ENCODE measurements at places on chromosomes 4 and X.

DNA sequence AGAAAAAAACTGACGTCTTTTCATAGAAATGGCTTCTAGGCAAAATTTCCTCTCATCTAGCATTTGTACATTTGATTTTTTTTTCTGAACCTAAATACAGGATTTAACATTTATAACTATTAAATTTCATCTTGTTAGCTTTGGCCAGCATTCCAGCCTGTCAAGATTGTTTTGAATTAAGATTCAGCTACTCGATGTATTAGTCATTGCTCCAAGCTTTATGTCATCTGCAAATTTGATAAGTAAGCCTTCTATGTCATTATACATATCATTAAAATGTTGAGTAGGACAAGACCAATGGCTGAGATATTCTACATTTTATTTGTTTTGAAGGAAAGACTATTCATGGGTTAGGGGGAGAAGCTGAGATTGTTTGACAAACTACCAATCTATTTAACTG is 46.7 kb downstream of the DDX53 start:
- no peak for DNase-seq

- no peak for DNase-seq
Observed at GRCh38 chr4:45475548-45475947, 648.3 kb downstream of the GABRG1 start.

DNA sequence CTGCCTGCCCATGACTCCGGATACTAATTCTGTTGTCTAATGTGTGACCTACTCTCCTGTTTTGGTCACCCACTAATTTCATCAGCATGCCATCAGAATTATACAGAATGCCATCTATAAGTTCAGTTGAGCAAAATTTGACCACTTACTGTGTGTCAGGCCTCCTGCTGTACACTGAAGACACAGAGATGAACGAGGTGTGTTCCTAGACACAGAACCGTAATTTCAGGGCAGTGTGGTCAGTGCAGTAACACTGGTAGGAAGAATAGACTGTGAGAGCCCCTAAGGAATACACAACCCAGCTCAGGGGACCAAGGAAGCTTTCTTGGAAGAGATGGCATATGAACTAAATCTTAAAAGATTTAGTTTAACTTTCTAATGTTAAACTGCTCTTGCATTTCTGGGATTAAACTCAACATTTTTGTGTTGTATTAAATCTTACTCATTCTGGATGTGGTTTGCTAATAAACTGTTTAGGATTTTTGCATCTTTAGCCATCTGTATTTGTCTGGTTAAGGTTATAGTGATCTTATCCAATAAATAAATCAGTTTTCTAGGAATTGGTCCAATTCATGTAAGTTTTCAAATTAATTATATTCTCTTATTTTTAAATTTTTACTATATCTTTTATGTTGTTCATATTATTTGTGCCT is 34.3 kb downstream of the KANTR start:
- DNase-seq = no peak

DNA sequence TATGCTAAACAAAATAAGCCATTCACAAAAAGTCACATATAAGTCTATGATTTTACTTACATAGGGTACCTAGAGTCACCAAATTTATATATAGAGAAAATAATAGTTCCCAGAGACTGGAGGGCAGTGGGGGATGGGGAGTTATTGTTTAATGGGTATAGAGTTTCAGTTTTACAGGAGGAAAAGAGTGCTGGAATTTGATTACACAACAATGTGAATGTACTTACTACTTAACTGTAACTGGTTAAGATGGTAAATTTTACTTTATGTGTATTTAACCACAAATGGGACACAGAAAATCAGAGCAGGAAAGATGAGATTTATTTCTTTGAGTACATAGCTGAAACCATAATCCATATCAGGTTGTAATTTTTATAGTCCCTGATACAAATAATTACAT is 144.4 kb downstream of the TMA16 start:
- DNase-seq = no peak

DNA sequence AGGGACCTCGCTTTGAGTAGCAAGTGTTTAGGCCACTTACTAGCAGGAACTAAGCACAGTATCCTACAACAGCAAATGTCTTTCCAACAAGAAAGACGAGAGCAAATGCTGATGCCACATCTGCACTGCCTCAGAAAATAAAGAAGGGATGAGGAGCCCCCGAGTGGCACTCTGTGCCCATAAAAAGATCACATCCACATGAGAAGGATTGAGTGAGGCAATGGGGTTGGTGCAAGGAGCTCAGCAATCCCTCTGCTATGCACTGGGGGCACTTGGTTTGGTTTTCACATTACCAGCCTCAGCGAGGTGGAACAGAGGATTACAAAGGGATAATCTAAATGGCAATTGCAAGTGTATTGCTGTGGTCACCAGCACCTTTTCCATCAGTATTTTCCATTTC is 252.8 kb upstream of the SLC7A11 start:
- peak; percentile 76 for DNase-seq

- peak; percentile 2 for DNase-seq
Observed at GRCh38 chrX:107826238-107827029, 768 bp downstream of the MID2 start.

GRCh38 chr4:51840781-51841180 is 2.2 kb upstream of the DCUN1D4 start:
- DNase-seq = no peak

GRCh38 chrX:49186125-49187027 is at the start of gene PRICKLE3:
Gene PRICKLE3, minus strand, starts transcription at chrX:49186373. Its CDS starts 76 bp downstream, at chrX:49186297.
- DNase-seq = no peak

DNA sequence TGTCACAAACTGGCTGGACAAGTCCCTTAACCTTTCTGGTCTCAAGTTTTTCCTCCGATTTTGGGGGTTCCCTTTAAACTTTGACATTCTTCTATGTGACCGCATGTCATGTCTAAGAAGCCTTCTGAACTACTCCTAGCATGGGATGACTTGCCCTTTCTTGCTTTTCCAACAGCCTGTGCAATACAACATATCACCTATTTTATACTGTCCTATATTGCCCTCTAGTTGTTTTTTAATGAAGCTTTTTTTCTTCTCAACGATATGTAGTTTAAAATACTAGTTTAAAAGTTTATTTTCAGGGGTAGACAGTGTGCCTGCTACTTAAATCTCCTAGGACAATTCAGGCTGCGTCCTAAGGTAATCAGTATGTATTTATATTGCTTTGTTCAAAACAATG is 1.0 kb upstream of the IGBP1 start:
- no peak for DNase-seq

DNA sequence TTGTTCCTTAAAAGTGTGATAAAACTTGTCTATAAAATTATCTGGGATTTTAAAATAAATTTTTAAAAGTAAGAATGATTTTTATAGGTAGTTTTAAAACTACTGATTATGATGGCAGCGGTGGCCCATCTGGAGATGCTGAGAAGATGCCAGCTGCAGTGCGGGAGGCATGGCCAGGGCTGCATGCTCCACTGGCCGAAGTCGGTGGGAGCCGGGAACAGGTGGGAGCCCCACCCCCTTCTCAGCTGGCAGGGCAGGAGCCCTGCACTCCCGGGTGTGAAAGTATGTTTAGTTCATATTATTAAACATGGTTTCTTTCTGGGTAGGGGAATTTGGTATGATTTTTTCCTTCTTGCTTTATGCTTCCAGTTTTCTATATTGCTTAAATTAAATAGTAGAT is 63.8 kb downstream of the CORIN start:
- no peak for DNase-seq

GRCh38 chr4:149584722-149585121 is 230.9 kb downstream of the IQCM start:
- DNase-seq = peak; percentile 10

DNA sequence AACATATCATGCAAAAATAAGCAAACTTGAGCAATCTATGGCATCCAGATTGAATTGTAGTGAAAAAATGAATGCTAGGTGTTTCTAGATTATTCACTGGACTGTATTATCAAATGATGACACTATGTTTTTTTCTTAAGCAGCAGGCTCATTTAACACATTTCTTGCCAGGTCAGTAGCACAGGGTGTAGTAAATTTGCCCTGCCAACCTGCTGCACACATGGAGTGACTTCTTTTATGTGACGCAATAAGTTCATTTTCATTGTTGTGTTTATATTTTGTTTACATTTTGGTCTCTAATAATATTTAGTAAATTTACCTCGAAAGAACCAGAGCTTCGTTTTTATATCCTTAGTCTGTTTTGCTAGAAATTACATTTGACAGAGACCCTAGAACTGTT is 9.5 kb downstream of the VBP1 start:
- no peak for DNase-seq

DNA sequence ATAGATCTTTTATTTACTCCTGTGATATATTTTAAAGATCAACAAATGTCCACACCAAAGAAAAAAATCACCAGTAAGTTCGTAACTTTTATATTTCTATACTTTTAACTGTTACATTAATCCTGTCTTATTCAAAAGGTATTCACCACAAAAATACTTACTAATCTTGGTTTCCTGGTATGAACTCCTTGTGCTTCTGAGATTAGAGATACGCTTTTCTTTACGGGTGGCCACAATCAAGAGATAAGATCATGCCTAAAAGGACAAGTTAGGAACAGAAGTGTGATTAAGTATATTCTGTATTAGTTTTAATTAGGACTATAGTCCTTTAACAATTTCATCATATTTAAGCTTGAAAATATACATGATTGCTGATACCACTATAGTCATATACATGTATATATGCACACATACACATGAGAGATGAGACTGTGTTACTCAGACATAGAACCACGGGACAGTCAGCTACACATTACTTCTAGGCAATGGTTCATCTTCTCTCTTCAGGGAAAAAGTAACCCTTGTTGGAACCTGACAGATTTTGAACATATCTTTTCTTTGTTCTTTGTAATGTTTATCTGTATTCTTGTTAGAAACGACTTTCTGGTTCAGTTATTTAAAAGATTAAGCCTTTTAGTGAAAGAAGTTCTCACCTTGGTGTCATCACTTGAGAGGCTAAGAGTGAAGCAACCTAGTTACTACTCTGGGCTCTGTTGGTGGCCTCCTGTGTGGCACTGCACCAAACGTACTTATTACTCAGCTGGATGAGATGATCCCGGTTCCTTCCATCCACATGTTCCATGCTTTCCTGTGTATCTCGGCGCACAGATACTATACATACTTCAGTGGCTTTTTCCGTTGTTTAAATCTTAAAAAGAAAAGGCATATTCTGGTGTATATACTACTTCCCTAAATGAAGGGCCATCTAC is 146.1 kb downstream of the CBR4 start:
- no peak for DNase-seq

- no peak for DNase-seq
Observed at GRCh38 chrX:47605024-47605423, 14.6 kb downstream of the SYN1 start.

DNA sequence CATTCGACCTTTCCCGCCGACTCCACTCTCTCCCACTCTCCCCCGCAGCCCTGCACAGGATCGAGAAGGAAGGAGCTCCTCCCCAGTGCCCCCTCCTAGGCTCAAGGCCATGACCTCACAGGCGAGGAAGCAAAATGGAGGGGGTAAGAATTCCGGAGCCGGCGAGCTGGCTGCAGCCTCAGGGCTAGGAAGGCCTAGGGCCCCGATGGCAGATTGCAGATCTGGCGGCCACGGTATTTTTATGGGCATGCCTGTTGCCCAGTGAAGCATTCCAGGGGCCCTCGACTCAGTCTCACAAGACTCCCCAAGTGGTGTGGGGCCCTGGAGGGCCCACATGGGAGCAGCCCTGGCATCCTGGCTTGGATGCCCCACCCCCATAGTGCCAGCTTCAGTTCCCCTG is 942 bp upstream of the L1CAM start:
- DNase-seq = no peak

- no peak for DNase-seq
Observed at GRCh38 chr4:131531087-131531486, 1618.0 kb upstream of the PCDH10 start.

- DNase-seq = no peak
Observed at GRCh38 chr4:95831166-95831565, 8.7 kb upstream of the PDHA2 start.
